CD4-positive, alpha-beta memory T cell (primary cell): ENCODE measurements at places on chromosomes 4 and X.

DNA sequence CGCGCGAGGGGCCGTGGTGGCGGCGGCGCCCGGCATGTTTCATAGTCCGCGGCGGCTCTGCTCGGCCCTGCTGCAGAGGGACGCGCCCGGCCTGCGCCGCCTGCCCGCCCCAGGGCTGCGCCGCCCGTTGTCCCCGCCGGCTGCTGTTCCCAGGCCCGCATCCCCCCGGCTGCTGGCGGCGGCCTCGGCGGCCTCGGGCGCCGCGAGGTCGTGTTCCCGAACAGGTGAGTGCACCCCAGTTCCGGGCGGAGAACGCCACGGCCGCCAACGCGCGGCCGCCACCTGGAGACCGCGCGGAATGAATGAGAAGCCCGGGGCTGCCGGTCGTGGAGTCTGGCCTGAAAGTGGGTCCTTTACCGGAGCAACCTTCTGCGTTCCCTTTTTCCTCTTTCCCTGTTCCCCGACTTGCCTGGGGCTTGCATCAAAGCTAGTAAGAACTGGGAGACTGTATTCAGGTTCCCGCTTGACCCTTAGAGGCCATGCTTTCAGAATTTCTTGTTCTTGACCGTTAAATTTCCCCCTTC is 429 bp downstream of the NOCT start:
- DNase-seq = no peak

DNA sequence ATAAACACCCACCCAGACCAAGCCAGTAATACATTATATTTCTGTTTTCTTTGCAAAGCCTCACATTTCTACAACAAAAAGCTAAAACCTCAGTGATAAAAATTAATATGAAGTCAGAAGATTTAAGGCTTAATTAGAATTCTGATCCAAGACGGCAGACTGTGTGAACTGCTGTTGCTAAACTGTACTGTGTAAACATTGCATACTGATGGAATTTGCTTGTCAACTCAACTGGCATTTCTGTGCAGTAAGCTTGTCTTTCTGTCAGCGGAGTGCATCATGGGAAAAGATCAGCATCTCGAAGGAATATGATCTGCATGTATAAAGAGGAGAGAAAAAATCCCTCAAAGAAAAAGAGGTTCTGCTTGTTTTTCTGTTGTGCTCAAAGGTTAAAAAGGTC is 69.4 kb upstream of the SPANXB1 start:
- DNase-seq = no peak

GRCh38 chr4:109559625-109559982 is 442 bp upstream of the MCUB start:
- peak; percentile 60 for DNase-seq

DNA sequence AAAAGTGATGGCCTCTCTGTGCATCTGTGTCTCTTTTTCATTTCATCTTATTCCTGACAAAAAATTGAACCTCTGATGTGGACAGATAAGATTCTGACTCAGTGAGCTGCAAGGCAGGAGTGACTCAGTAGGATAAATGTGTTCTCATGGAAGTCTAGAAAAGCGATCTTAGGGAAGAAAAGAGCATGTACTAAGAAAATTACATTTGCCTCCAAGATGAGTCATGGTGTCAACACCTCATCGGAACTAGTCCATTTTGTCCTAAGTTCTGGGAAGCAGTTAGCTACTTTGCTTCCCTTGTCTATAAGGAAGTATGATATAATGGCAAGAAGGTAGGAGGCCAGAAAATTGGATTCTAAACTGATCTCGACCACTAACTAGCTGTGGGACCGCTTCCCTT is 83.5 kb upstream of the AFF2 start:
- DNase-seq = no peak

DNA sequence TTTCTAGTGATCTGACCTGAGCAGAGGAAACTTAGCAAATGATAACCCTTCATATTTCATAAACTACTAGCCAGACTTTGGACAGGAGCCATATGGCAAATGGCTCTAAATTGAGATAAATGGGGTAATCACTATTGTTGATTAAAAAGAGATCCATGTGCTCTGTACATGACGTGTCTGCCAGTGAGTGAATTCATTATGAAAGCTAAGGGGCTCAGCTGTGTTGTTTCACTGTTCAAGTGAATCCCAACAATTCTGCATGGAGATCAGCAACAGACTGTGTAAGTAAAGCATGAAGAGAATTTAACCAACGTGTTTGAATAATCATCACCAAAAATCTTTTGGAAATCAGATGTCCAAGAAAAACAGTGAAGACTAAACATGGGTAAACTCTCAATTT is 9.5 kb upstream of the QRFPR start:
- no peak for DNase-seq

DNA sequence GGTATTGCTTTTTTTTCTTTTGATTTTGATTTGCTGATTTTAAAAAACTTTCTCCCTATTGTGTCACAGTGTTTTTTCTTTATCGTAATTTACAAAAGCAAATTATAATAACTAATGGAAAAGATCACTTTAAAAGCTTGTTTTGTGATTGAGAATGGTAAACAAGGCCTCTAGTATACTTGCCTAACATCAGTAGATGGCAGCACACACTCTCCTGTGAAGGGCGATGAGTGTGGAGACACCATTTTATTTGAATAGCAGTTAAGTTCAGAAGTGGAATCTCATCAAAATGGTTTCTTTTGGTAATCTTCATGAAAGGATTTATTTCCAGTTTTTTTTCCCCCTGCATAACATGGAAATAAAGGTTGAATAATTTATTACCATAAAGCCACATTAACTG is 72.3 kb downstream of the PAK3 start:
- no peak for DNase-seq

GRCh38 chr4:81781799-81782198 is 310.1 kb upstream of the RASGEF1B start:
- DNase-seq = no peak

DNA sequence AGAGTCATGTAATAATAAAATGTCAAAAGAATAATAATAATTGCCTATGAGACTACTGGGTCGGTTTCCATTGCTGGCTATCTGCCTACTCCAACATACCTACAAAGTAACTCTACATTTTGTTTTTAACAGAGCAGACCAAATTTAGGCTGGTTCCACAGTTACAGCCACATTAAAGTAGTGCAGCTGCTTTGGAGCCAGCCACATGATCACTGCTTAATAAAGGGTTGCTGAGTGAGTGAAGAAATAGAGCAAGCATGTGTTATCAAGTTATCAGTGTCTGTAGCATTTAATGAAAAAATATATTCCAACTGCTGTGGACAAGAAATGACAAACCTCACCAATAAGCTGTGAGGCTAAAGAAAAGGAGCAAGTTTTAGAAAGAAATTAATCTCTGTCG is 782.3 kb downstream of the PCDH18 start:
- no peak for DNase-seq

GRCh38 chr4:57220172-57220571 is 110.0 kb upstream of the IGFBP7 start:
- DNase-seq = no peak

DNA sequence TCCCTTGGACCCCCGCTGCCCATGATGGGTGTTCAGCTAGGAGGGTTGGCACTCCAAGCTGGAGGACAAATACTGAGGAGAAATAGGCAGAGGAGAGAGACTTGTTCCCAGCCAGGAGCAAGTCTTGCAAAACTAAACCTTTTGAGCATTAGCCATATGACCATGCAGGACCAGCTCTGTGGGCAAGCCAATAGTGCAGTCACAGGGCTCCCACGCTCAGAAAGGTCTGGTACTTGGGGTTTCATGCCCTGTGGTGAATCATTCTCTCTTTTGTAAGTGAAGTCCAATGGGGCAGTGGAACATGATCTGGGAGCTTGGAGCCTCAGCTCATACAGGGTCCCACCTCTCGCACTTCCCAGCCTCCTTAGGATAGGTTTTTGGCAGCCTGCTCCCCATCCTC is 300.9 kb downstream of the BCOR start:
- no peak for DNase-seq

- DNase-seq = no peak
Measured at GRCh38 chrX:19440713-19441112, 74.6 kb downstream of the MAP3K15 start.

GRCh38 chrX:5644776-5645175 is 583.9 kb downstream of the NLGN4X start:
- no peak for DNase-seq

DNA sequence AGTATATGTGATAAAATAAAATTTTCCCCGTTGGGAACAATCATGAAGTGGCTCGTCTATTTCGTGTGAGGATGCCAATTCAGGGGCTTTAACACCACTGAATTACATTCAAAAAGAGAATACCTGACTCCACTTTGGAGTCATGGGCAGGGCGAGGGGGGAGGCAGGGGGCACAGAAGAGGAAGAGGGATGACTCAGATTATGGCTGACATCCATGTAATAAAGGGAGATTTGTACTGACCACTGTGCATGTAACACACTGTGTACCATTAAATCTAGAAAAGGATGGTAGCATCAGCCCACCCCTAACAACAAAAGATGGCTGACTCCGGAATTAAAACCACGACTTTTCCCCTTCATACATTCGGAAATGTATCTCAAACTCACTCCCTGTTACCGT is 1.3 kb downstream of the SLC9A7 start:
- no peak for DNase-seq

GRCh38 chrX:50536955-50537354 is 66.3 kb upstream of the DGKK start:
- no peak for DNase-seq

- no peak for DNase-seq
Measured at GRCh38 chrX:123738378-123738940, 5.6 kb upstream of the THOC2 start.

GRCh38 chrX:150649096-150649870 is 43.9 kb upstream of the MTMR1 start:
- DNase-seq = no peak

DNA sequence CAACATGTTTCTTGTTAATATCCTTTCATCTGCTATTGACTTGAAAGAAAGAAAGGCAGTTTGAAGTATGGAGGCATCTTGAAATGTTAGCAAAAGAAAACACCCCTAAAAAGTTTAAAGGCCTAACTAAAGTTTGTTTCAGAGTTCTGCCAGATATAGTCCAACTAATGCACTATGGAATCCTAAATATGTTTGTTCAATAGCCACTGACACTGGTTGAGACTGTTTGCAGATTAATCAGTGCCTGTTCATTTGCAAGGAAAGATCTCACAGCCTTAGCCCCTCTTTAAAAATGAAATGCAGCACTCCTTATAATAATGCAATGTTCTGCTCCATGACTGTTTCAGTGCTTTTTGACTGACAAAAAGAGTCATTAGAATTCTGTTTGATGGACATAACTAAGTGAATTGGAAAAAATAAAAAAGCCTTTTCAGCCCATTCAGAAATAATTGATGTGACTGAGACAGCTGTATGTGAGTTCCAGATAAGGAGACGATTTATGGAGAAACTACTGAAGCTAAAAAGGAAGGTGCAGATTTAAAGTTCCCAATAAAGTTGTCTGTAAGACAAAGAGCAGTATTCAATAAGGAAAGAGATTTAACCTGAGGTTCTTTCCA is 192.0 kb downstream of the PCDH7 start:
- no peak for DNase-seq

DNA sequence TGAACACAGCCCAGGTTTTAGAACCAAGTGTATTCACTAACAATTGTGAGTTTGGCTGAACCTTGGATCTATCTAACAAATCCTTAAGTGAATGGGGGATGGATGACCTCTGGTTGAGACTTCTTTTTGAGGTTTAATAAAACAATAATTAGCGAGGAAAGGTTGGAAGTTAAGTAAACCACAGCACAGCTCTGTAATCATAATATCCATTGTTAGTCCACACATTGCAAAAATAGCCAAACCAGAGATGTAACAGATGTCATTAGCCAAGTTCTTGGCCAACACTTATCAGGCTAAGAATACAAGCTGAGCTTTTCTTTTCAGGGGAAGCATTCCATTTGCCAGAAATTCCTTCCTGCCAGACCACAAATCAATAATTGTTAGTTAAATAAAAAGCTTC is 59.1 kb downstream of the FREM3 start:
- no peak for DNase-seq

DNA sequence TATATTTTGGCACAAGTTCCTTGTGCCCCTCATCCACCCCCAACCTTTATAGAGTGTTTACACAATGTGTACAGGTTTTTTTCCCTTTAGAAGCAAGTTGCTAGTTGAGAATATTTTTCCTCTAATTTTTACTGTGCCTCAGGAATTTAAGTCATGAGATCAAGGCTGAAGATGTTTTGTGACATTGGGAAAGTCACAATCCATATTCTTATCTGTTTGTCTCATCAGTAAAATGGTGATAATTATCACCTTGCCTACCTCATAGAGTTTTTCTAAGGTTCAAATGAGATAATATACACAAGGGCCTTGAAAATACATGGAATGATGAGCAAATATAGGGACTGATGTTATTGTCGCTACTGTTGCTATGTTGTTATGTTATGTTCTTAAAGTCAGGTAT is 109.6 kb upstream of the DIAPH2 start:
- DNase-seq = no peak

- no peak for DNase-seq
Measured at GRCh38 chrX:32842053-32842452, 369.3 kb downstream of the DMD start.

DNA sequence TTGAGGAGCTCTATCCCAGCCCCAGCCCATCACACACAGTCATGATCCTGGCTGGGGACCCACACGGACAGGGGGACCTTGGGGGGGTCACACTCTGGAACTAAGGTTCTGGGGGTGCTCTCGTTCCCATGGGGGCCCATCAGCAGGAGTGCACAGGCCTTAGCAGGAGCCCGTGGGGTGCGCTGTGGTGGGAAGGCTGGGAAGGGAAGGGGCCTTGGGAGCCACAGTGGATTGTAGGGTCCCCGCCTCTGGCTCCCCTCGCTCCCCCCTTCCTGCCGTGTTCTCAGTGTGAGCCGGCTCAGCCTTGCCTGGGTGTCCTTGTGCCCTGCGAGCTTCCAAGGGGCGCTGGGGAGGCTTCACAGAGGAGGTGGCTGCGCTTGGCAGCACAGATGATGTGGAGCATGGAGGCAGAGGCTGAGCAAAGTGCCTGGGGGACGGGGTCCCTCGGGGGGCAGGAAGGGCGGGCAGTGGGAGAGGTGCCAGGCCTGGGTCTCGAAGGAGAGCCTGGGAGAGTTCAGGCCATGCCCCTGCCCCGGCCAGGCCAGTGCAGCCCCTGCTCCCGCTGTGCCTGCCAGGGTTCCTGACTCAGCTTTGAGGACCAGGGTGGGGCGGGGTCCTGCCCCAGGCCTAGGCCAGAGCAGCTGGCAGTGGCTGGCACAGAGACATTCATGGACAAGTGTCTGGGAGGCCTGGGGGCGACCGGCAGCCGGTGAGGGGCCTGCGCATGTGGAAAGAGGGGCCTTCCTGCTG is 5.5 kb upstream of the HGFAC start:
- no peak for DNase-seq

- DNase-seq = no peak
Measured at GRCh38 chrX:78075787-78076389, 28.2 kb upstream of the PGK1 start.

DNA sequence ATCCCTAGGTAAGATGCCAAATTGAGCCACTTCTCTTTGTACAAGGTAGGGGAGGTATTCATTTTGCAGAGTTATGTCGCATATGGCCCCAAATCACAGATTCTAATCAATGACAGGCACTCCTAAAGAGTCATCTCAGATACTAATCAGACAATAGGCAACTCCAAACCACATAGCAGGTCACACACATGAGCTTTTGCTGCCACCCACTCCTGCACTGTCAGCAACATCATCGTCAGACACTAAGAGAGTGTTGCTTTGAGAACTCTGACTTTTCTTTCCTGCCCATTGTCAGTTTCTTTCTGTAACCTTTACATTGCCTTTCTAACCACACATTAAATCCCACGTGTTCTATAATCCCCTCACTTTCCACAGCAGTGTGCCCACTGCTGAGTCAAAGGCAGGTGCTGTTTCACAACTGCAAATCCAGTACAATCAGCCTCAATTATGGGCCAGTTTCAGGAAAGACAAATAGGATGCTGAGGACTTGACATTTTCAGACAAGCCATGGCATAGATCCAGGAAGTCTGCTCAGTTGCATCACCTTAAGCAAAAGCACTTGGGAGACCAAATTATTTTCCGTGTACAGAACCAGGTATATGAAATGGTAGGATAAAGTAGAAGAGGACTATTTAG is 23.5 kb downstream of the TMEM31 start:
- DNase-seq = no peak
